ENCODE measurements at places on chromosomes 3 and 15.

GRCh38 chr15:86082619-86083380 is 3.1 kb downstream of the AGBL1 start:
- no peak for DNase-seq

- DNase-seq = no peak
These were observed 11.2 kb downstream of the C3orf52 start for GRCh38 chr3:112097378-112097777.

DNA sequence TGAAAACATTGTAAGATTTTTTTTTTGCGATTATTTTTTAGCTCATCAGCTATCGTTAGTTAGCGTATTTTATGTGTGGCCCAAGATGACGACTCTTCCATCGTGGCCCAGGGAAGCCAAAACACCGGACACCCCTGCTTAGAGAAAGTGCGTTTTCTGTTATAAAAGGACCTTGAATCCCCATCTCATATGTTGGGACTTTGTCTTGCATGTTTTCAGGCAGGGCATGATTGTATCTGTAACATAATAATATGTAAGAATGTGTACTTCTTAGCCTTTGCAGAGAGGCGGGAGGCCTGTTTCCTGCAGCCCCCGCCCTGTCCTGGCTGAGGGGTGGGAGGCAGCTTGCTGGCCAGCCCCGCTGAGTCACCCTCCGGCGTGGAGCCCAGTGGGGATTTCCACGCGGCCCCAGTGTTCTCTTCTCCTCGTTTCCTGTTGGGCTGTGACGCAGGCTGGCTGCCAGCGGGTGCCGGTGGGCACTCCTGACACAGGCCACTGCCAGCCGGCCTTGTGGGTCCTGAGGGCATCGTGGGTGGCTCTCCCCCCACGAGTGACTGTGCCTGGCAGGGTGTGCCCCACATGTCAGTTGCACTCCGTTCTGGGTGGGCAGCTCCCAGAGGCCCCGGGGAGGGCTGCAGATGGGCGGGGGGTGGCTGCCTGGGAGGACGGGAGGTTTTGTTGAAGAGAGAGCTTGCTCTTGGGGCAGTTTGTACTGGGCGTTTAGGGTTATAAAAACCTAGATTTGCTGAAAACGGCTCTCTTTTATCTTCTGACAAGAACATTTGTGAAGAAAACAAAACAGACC is 55.6 kb downstream of the SMAD3 start:
- DNase-seq = no peak

- no peak for DNase-seq
These were observed 645 bp upstream of the SLITRK3 start for GRCh38 chr3:165196577-165197480.

- DNase-seq = no peak
These were observed 30.2 kb upstream of the GREM1 start for GRCh38 chr15:32687556-32687955.

DNA sequence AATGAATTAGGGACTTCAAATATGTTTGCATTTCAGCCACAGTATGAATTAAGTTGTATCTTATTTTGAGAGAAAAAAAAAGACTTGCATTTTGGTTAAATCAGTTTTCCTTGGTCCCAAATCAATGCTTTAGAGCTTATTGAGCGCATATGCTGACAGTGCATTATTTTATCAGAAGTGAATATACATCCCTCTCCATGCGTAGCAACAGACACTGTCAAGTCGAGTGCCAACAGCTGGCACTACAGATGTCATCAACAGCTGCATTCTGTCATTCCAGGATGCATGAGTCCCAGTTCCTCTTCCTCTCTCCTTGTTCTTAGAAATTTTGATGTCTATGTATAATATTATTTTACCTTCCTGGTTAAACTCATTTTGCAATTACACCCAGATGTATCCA is 156.1 kb upstream of the FOXB1 start:
- no peak for DNase-seq

DNA sequence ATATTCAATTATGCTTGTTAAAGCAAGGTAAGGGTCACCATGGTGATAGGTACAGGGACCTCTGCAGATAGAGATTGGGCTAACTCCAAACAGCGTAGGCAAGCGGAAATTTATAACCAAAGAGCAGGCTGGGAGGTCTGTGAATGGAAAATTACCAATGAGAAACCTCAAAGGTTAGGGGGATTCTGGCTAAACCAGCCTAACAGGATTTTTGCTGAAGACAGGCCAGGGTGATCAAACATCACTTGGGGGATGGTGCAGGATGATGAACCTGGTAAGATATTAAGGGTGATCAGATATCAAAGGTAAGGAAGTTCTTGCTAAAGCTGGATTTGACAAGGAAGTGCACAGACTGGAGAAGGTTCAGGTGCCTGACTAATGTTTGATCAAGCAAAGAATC is 35.3 kb upstream of the SNRPN start:
- DNase-seq = no peak

DNA sequence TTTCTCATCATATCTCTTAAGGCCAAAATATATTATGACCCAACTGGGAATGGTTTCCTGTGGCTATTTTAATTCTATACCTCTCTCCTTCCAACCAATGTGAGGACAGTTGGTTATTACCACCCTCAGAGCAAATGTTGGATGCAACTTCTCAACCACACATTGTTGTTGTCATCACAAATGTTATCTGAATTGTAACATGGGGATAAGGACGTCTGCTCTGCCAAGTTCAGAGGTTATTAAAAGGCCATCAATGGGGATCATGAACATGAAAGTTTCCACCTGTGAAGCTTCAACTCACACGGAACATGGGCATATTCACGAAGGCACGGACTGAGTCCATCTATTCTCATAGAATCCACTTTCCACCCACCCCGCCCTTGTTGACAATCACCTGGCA is 46.8 kb downstream of the MB21D2 start:
- DNase-seq = no peak

GRCh38 chr15:71223516-71223915 is 108.2 kb downstream of the THSD4 start:
- DNase-seq = no peak

- DNase-seq = no peak
These were observed 80.4 kb downstream of the CEP152 start for GRCh38 chr15:48730506-48730905.

DNA sequence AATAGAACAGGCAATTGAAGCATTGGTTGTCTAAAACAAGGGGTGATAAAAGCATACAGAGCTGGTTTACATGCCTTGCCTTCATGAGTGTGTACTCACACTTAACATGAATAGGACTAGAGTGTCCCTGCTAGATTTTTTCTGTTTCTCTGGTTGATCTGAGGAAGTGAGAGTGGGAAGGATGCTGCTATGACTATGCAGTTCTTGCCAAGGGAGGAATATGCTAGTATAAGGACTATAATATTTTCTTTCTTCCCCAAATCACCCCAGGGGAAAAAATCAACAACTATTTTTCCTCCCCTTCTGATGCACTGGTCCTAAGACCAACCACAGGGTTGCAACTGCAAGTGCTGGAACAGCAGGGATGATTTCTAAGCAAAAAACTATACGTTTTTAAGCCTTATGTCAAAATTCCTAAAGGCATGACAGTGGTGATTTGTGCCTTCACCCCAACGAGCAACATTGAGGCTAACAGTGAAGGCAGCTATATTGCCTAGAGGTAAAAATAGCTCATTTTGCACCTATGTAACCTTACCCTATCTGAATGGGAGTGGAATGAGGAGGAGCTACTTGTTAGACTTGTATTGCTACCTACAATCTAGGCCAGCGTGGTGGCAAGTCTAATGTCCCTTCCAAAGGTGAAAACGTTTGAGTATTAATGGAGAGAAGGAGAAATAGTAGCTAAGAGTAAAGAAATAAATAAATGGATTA is 33.5 kb upstream of the USP8 start:
- DNase-seq = peak; percentile 3

GRCh38 chr15:69783211-69783610 is 314.5 kb downstream of the TLE3 start:
- DNase-seq = no peak

DNA sequence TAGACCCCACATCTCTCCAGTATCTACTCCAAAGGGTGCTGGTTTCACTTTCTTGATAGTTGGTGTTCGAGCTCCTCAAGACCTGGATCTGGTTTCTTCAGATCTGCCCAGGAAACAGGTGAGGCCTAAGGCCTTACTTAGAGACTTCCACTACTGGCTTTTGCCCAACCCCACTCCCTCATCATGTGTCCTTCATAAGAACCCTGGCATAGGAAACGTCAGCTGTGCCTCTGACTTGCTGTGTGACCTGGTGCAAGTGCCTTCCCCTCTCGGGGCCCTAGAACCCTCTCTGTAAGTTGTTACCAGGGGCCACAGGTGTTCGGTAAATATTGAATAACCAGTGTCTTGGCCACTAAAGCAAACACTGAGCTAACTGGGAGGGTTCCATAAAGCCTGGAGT is 3.9 kb downstream of the OXTR start:
- no peak for DNase-seq

- no peak for DNase-seq
These were observed 29.0 kb upstream of the NR2C2 start for GRCh38 chr3:14918356-14918860.

DNA sequence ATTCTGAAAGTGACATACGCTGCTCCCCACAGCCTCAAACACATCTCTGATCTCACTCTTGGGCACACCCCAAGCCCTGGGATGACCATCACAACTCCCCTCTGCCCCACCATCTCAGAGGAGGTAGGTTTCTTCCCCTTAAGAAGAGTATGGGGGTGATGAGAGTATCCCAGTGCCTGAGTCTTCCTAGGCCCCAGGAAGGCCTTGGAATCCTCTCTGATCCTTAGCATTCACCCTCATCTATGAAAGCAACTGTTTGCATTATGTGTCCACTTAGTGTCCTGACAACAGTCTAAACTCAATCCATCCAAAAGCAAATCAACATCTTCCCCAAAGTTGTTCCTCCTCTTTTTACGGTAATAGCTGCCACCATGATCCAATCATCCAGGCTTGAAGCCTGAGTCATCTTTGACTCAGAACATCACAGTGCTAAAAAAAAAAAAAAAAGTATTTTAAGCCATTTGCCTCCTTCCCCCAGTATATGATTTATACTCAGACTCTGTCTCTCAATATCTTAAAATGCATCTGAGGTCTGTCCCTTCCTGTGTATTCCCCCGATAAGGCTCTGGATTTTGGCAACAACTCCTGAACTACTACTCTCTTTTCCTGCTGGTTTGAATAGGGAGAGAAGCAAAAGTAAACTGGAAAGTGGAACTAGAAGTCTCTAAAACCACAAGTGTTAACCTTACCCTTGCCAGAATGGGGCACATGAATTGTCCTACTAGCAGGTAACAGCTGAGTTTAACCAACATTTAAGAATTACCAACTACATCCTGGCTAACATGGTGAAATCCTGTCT is 22.5 kb downstream of the POPDC2 start:
- DNase-seq = peak; percentile 22

DNA sequence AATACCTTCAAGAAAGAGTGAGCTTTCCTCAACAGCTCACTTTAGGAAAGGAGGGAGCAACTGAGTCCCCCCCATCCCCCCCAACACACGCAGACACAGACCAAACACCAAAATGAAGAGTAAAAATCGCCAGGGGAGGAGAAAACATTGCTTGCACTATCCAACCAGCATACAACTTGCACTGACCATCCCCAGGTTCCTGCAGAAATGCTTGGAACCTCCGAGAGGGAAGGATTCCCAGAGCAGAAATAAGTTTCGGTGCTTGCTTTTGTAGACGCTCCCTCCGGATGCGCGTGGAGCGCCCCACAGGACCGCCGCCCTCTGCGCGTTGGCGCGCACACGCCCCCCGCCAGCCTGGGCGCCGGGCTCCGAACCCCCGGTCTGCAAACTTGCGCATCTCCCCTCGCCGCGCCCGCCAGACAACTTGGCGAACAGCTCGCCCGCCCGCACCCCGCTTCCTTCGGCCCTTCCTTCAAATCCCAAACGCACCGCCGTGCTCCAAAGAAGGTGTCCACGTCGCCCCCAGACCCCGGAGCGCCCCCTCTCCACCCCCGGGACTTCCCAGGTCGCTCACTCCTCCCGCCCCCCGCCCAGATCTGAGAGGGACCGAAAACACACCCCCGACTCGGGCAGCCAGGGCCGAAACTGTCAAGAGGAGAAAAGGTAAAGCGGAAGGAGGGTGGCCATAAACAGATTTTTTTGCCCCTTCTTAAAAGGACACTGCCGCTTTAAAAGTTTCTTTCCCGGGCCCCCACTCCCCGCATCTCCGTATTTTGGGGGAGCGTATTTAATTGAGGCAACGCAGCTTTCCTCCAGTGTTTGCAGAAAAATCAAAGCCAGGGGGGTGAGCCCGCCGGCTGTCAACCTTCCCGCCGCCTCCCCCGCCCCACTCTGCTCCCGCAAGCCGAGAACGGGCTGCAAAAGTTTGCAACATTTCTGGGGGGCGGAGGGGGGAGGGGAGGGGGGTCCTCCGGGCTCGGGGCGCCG is 859 bp downstream of the RORA start:
- DNase-seq = no peak

GRCh38 chr3:44506961-44507360 is 29.5 kb upstream of the ZNF445 start:
- no peak for DNase-seq

DNA sequence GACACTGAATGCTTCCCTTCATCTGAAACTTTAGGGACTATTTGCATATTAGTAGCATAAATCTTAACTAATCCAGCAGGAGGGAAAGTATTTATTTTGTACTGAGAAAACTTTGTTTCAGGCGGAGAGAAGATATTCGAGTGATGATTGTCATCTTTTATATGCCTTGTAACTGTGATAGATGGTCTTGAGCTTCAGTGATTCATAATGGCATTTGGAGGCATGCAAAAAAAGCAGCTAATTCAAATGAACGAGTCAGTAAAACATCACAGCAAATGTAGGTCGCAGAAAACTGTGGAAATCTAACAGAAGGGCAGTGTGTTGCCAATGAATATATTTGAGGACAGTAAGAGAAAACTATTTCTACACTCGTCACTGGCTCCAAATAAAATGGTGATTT is 643.7 kb upstream of the NAALADL2 start:
- DNase-seq = no peak

GRCh38 chr3:194396539-194396858 is 2.6 kb downstream of the GP5 start:
- DNase-seq = no peak

DNA sequence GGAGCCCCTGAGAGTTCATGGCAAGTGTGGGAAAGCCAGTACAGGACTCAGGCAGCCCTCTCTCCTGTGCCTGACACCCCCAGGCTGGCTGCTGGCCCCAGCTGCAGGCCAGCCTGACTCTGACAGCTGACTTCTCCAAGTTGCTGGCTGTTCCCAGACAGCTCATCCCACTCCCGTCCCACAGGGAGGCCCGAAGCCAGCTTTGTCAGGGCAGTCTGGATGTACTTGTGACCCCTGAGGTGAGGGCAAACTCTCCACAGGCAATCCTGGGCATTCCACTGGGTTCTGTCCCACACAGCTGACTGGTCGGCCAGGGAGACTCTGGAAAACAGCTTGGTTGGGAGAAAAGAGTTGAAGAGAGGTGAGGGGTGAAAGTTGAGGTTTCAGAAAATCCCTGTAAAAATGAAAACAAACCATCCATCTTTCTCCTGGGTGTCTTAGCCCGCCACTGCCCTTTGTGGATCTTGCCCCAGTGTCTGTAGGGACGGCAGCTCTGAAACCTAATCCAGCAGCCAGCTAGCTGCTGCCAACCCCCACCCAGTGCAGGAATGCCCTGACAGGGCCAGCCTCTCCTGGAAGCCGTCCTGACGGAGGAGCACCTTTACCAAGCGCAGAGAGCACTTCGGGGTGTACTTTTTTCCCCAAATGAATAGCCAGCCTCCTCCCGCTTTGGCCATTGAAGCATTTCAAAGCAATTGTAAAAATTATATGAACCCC is 87.9 kb downstream of the DNAJB8 start:
- no peak for DNase-seq
